ENCODE measurements at places on chromosomes 1 and 21. TPM values are rescaled to one million over a fixed set of nuclear protein-coding genes. Genes with fewer than 3 reads are reported as not detected.

- H3K4me3 ChIP-seq = no peak overlapping the region
- no peak overlapping the region for H3K27ac ChIP-seq
- no peaks in the 10 kb centered on the region for H3K4me1 ChIP-seq
- H3K36me3 ChIP-seq = no peaks in the 10 kb centered on the region
- H3K27me3 ChIP-seq = no peaks in the 10 kb centered on the region
- DNase-seq = no peak
These were observed 408.8 kb downstream of the PLA2G4A start for GRCh38 chr1:187237542-187237941.

DNA sequence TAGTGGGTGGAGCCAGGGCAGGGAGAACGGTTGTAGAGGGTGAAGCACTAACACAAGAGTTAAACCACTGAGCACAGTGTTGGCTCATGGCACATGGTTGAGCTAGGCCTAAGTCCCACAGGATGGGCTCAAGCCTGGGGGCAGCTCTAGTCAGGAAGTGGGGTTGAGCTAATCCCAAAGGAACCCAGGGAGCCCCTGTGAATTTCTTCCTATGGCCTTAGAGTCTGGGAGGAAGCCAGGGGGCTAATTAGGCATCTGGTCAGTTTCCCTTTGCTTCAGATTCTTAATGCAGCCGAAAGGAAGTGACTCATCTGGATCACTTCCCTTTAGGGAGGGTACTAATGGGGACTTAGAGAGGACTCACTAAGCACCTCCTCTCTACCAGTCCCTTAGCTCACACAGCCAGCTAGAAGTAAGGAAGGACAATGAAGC is 10.1 kb downstream of the CFAP45 start:
- no peak overlapping the region for H3K27ac ChIP-seq
- no peaks in the 10 kb centered on the region for H3K27me3 ChIP-seq
- H3K36me3 ChIP-seq = no peaks in the 10 kb centered on the region
- peaks cover 14% of the 10 kb centered on the region for H3K4me1 ChIP-seq
- H3K4me3 ChIP-seq = no peak overlapping the region

- peaks cover 35% of the 10 kb centered on the region for H3K36me3 ChIP-seq
- peak overlapping the region; percentile 90 for H3K4me3 ChIP-seq
- DNase-seq = peak; percentile 43
- H3K27me3 ChIP-seq = no peaks in the 10 kb centered on the region
- peaks cover 52% of the 10 kb centered on the region for H3K4me1 ChIP-seq
These were observed 782 bp downstream of the CSDE1 start for GRCh38 chr1:114756949-114757454.

- H3K4me1 ChIP-seq = peaks cover 9% of the 10 kb centered on the region
- peak overlapping the region; percentile 63 for H3K27ac ChIP-seq
- peak; percentile 10 for DNase-seq
- H3K27me3 ChIP-seq = no peaks in the 10 kb centered on the region
- H3K4me3 ChIP-seq = peak overlapping the region; percentile 85
These were observed 65.8 kb upstream of the PRKACB start for GRCh38 chr1:84078108-84078841.

DNA sequence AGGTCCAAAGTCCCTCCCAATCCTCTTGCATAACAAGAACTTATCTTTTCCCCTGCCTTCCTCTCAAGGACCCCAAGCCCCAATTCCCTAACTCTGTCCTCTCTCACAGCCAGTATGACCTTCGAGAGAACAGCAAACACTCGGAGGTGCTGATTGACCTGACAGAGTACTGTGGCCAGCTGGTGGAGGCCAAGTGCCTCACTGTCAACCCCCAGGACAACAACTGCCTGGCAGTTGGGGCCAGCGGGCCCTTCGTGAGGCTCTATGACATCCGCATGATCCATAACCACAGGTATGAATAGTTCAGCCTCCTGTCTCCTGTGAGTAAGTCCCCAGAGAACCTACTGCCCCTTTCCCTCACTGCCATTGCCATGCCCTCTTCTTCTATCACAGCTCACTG is 29.9 kb upstream of the TMEM222 start:
- peaks cover 4% of the 10 kb centered on the region for H3K4me1 ChIP-seq
- no peak for DNase-seq
- no peaks in the 10 kb centered on the region for H3K36me3 ChIP-seq
- no peak overlapping the region for H3K27ac ChIP-seq

The WDR3 gene
- 61.6 TPM for total RNA-seq

DNA sequence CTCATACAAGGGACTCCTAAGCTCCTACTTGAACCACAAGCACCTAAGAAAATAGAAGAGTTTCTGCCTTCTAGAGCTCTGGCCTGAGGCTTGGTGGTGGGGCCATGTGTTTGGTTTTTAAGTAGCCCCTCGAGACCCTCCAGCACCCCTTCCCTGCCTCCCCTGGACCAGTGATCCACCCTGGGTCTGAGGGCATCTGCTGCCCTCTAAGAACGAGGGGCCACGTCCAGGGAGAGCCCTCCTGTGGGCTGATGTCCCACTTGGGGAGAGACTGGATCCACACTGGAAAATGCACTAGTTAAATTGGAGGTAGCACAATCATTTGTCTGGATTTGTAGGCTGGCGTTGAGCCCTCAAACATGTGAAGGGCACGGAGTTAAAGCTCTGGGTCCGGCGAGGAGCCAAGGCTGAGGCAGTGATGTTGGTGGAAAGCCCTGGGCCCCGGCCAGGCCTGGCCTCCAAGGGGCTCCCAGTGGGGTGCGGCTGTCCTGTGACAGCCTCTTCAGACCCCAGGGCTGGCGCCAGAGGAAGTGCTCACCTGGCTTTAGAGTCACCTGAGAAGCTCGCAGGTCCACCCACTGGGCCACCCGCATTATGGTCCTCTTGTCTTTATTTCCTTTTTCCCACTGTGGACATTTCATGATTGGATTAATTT is 65.2 kb downstream of the SLC37A1 start:
- H3K27me3 ChIP-seq = no peaks in the 10 kb centered on the region
- DNase-seq = no peak
- no peaks in the 10 kb centered on the region for H3K4me1 ChIP-seq
- H3K27ac ChIP-seq = no peak overlapping the region

The TDRD5 gene
- total RNA-seq = not detected

GRCh38 chr1:221834698-221835513 is 93.0 kb upstream of the DUSP10 start:
- H3K36me3 ChIP-seq = peaks cover 1% of the 10 kb centered on the region
- H3K4me3 ChIP-seq = no peak overlapping the region
- no peak overlapping the region for H3K27ac ChIP-seq
- peaks cover 6% of the 10 kb centered on the region for H3K27me3 ChIP-seq
- no peak for DNase-seq

DNA sequence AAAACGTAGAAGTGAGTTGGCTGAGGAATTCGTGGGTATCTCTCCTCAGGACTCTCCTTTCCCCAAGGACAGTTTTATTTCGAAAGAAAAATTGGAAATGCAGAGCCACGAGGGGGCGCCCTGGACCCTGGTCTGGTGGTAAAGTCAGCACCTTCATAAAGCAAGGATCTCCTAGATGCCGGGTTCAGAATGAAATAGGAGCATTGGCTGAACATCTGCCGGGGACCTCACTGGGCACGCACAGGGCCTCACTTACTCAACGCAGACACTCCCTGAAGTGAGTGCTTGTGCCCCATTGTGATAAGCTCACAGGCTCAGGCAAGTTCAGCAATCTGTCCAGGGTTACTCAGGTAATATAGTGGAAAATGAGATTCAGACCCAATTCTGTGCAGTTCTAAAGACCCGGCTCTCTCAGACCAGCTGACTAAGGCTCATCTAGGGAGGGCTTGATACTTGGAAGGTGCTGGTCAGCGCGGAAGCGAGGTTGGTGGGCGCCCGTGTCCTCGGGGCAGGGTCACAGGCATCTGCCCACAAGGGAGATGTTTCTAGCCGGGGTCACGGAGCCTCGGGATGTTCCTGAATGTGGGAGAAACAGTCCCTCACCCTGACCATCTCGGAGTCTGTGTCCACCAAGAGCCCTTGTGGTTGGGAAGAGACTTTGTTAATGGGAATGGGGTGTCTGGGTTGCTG is 55.7 kb upstream of the ETV3 start:
- H3K4me3 ChIP-seq = no peak overlapping the region
- DNase-seq = peak; percentile 81
- no peaks in the 10 kb centered on the region for H3K36me3 ChIP-seq
- no peak overlapping the region for H3K27ac ChIP-seq
- peaks cover 17% of the 10 kb centered on the region for H3K27me3 ChIP-seq

- peaks cover 24% of the 10 kb centered on the region for H3K36me3 ChIP-seq
- peak overlapping the region; percentile 94 for H3K4me3 ChIP-seq
- H3K27me3 ChIP-seq = peaks cover 11% of the 10 kb centered on the region
- H3K27ac ChIP-seq = peak overlapping the region; percentile 99
- peaks cover 13% of the 10 kb centered on the region for H3K4me1 ChIP-seq
These were observed 934 bp downstream of the ASPM start for GRCh38 chr1:197145446-197146024.

GRCh38 chr1:43671193-43671592 is 21.2 kb downstream of the KDM4A start:
- H3K27ac ChIP-seq = no peak overlapping the region
- no peaks in the 10 kb centered on the region for H3K27me3 ChIP-seq
- peaks cover 57% of the 10 kb centered on the region for H3K36me3 ChIP-seq

- H3K36me3 ChIP-seq = peaks cover 77% of the 10 kb centered on the region
- peak; percentile 28 for DNase-seq
- peak overlapping the region; percentile 62 for H3K27ac ChIP-seq
- no peaks in the 10 kb centered on the region for H3K27me3 ChIP-seq
These were observed 12.1 kb downstream of the LRRC8B start for GRCh38 chr1:89536555-89537341.

DNA sequence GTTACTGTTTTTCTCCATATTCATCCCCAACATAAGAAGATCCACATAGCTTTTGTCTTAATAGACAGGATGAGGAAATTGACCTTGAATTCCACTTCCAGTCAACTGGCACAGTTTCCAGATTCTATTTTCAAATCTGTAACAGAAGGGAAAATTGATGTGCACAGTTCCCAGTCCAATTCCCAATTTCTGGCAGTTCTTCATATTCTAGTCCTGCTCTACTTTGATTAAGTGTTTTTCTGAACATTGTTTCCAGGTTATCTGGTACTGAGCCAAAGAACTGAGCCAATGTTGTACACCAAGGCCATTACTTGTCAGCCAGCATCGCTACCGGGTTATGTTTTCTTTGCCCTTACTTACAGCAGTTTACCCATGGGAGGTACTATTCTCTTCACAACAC is 1755.4 kb downstream of the PLA2G4A start:
- no peaks in the 10 kb centered on the region for H3K27me3 ChIP-seq
- no peaks in the 10 kb centered on the region for H3K36me3 ChIP-seq
- no peak for DNase-seq
- H3K4me3 ChIP-seq = no peak overlapping the region

DNA sequence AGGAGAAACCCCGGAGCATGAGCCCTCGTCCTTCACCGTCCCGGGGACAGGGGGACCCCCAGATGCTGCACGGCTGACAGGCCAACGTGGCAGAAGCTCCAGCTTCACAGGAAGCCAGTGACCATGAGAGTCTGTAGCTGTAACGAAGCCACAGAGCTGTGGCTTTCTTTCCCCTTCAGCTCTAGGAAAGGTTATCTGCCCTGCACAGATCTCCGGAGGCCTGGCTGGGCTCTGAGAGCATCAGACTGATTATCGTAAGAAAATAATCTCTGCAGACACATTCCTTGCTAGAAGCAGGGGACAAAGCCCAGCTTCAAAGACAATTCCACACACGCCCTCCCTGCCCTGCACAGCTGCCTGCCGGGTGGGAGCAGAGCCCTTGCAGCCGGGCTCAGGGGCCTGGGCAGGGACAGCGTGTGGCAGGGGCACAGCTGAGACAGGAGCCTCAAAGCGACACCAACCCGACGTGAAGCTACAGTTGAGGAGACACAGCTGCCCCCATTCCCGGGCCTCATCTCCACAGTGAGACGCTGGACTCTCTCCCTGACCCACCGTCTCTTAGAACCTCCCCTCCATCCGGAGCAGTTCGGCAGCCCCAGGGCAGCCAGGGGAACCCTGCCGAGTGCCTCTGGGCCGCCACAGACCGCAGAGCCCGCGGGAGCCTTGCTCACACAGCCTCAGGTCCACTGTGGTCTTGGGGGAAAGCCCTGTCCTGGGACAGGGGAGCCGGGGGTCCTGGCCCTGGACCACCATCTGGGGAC is 30.6 kb downstream of the POFUT2 start:
- peaks cover 20% of the 10 kb centered on the region for H3K4me1 ChIP-seq
- peaks cover 6% of the 10 kb centered on the region for H3K27me3 ChIP-seq
- no peaks in the 10 kb centered on the region for H3K36me3 ChIP-seq
- no peak overlapping the region for H3K27ac ChIP-seq

The LCE1B gene
- not detected for total RNA-seq

DNA sequence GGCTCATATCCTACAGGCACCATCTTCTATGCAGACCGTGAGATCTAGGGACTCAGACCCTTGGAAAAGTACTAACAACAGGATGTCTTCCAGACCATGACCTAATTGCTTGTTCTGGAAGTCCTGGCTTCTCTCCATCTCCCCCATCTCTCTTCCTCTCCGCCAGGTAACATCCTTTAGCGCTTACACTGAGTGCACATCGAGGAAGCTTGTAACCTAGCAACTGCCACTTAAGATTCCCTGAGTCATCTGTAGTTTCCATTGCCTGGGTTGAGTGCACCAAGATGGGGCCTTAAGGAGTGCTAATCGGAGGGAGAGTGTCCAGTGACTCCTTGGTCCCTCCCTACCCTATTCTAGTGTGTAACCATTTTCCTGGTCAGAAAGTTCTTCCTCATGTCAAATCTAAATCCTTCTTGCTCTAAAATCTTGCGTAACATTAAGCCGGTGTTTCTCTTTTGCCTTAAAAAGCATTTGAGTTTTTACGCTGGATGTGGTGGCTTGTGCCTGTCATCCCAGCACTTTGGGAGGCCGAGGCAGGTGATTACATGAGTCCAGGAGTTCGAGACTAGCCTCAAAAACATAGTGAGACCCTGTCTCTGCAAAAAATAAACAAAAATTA is 9.7 kb downstream of the KLHDC8A start:
- no peak overlapping the region for H3K27ac ChIP-seq
- peaks cover 39% of the 10 kb centered on the region for H3K27me3 ChIP-seq
- no peak overlapping the region for H3K4me3 ChIP-seq
- peaks cover 6% of the 10 kb centered on the region for H3K4me1 ChIP-seq
- no peaks in the 10 kb centered on the region for H3K36me3 ChIP-seq

- H3K36me3 ChIP-seq = peaks cover 5% of the 10 kb centered on the region
- DNase-seq = peak; percentile 59
- H3K27ac ChIP-seq = no peak overlapping the region
- H3K4me1 ChIP-seq = peaks cover 9% of the 10 kb centered on the region
These were observed 11.6 kb downstream of the PEF1 start for GRCh38 chr1:31633117-31633516.

GRCh38 chr1:2233997-2234761 is 6.1 kb downstream of the SKI start:
- peaks cover 60% of the 10 kb centered on the region for H3K4me1 ChIP-seq
- H3K27ac ChIP-seq = peak overlapping the region; percentile 92
- peak overlapping the region; percentile 73 for H3K4me3 ChIP-seq

The C1orf198 gene
- 6.9 TPM for total RNA-seq

DNA sequence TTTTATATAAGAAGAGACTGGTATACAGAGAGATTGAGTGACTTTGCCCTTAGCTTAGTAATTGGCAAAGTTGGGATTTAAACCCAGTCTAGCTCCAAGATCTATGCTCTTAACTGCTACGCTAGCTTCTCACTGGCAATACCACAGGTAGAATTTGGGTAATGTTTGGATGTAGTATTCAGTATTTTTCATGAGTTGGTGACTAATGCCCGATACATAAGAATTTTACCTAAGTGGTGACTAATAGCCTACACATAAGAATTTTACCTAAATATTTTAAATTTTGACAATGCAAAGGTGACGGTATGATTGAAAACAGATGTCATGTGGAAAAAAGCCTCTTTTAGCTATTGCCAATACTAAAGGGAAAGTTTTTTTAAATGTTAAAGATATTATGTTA is 24.3 kb downstream of the GPSM2 start:
- no peaks in the 10 kb centered on the region for H3K4me1 ChIP-seq
- no peaks in the 10 kb centered on the region for H3K36me3 ChIP-seq
- H3K4me3 ChIP-seq = no peak overlapping the region
- H3K27me3 ChIP-seq = no peaks in the 10 kb centered on the region
- H3K27ac ChIP-seq = no peak overlapping the region

GRCh38 chr1:110610696-110611286 is 4.6 kb upstream of the KCNA2 start:
- peaks cover 9% of the 10 kb centered on the region for H3K4me1 ChIP-seq
- no peak overlapping the region for H3K4me3 ChIP-seq
- no peak overlapping the region for H3K27ac ChIP-seq
- peaks cover 23% of the 10 kb centered on the region for H3K27me3 ChIP-seq
- no peak for DNase-seq
